ENCODE measurements at places on chromosomes 3 and 15.
A peak's percentile ranks its signal among the peaks of the same experiment; 100 is the strongest.

DNA sequence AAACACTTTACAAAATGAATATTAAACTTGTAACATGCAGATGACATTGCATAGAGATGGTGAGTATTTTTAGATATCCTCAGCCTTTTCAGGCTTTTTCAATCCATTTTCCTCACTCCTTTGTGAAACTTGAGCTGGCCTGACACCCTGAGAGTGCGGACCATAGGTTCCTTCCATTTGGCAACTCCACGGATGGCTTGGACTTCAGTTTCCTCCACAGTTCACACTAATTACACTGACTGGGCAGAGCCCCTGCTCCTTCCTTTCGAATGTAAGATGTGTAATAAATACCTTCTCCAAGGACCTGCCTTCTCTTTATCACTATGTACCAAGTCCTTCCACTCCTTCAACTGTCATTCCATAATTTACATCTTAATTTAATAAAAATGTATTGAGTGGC, 141.7 kb upstream of the LRIG1 start:
- no peak for DNase-seq

DNA sequence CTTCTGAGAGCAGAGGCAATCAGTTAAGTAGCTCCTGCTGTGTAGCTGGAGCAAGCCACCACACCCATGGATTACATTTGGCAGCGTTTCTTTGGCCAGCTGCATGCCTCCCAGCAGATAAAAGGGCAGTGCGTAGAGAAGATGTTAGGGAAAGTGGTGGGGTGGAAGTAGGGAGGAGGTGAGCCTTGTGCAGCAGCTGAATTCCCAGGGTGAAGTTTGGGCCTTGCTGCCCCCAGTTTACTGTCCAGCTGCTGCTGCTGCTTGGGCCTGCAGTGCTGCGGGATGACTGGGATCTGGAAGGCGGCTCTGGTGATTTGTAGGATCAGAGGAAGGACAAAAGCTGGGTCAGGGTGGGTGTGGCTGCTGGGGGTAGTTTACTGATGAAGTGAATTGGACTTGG, 318.7 kb upstream of the C2CD4B start:
- DNase-seq, result no peak

GRCh38 chr15:67411486-67411885, 109.4 kb upstream of the C15orf61 start:
- no peak for DNase-seq

DNA sequence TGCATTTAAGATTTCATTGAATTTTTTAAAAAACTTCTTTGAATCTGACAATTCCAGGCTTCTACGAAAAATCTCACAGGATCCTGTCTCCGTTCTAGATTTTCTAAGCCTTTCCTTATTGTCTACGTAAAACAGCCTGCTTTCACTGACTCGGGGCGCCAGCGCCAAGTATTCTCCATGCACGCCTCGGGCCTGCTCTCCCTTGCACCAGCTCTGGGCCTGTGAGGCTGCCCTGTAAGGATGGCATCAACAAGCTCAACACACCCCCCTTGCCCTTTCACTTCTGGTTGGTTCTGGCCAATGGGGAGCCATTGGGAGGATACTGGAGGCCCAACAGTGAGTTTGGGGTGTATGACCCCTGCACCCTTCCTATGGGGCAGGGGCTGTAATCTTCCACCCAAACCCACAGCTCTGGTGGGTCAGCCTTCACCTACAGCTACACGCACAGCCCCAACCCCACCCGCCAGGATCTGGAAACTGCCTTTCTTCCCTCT, 47.8 kb downstream of the SLC41A3 start:
- DNase-seq, result no peak

GRCh38 chr3:95312650-95313049, 1249.8 kb downstream of the NSUN3 start:
- no peak for DNase-seq

DNA sequence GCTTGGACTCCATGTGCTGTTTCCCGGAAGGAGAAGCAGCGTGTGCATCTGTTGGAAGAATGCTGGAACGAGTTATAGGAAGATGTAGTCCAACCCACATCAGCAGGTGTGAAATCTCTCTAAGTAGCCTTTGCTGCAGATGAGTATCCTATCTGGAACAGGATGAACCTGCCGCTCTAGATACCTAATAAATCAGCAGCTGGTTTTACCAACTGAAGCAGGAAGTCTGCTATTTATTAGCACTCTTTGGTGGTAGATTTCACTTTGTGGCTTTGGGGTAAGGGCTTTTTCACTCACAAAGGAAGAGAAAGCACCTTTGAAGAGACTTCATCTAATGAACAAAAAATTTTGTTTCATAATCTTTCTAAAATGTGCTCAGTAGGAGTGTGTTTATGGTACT, 66.4 kb downstream of the DCUN1D1 start:
- peak; percentile 86 for DNase-seq

All from Jurkat, Clone E6-1 (cell line).